ENCODE measurements at places on chromosomes 12 and 14. TPM values are rescaled to one million over a fixed set of nuclear protein-coding genes. Genes with fewer than 3 reads are reported as not detected.

The NUAK1 gene
- 148 TPM for total RNA-seq

The RGS6 gene
- 46.5 TPM for total RNA-seq

DNA sequence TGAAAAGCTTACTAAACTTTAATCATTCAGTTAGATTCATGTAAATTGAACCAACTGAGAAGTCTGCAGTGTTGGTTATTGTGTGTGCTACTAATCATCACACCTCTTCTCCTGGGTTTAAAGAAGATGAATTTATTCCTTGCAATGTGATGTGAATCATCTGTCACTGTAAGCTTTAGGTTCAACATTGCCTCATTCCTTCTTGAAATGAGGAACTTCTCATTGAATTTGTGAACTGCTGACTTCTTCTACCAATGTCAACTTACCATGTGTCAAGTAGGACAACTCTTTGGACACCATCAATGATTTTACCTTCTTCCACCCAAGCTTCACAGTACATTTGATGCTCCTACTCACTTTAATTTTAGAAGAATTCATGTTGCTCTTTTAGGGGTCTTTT lies 17.4 kb upstream of the PRB2 start:
- no peak for DNase-seq

The LALBA gene
- total RNA-seq: not detected

The SMARCD1 gene
- total RNA-seq: 43.7 TPM

- no peak for DNase-seq
Observed at GRCh38 chr12:39990122-39991101, 115.5 kb downstream of the SLC2A13 start.

The CLMN gene
- total RNA-seq: 112 TPM

DNA sequence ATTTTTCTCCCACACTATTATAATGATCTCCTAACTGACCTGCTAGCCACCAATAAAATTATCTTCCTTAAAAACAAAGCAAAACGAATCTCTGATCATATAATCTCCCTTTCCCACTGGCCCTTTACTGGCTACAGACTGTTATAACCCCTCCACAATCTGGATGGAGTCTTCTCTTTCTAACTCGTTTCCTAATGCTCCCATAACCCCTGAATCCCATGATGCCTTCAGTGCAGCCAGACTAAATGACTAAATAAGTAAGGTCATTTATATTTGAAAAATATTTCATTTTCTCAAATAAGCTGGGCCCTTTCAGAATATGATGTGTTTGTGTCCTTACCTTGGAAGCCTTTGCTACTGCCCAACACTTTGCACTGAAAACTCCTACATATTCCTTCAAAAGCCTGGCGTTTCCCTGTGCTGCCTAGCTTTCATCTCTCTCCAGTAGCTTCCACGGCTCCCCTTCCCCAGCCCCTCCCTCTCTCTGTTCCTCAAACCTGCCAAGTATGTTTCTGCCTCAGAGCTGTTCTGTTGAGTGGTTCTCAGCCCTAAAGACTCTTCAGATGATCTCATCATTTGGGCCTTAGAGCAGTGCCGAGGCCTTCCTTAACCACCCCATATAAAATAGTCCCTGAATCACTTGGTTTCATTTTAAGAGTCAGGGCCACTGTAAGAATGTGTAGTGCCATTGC lies 91.7 kb downstream of the MYRFL start:
- no peak for DNase-seq

DNA sequence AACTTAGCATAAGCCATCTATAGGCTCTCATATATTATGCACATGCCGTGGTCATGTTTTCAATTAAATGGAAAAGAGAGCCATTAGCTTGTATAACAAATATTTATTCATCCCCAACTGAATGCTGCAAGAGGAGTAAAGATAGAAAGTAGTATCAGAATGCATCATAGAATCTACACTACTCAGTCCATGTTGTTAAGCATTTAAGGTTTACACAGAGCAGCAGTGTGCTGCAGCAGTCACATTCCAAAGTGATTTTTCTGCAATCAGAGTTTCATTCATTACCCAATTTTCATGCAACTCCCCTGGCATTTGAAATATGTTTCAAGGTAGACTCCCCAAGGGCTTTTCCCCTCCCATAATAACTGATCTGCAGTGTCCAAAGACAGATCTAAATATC lies 82.2 kb upstream of the LMO3 start:
- DNase-seq: no peak

- DNase-seq: no peak
Observed at GRCh38 chr12:21918456-21918855, 22.8 kb downstream of the ABCC9 start.
